ENCODE measurements at places on chromosomes 5 and 9.

GRCh38 chr9:127509261-127509954, 58.1 kb downstream of the LRSAM1 start:
- DNase-seq = no peak

GRCh38 chr5:73007051-73007450, 51.2 kb downstream of the FCHO2 start:
- no peak for DNase-seq

- DNase-seq = no peak
These were observed 30.6 kb upstream of the IL6ST start for GRCh38 chr5:56025151-56025885.

GRCh38 chr9:121048618-121049017, 1.5 kb downstream of the C5 start:
- DNase-seq = no peak

DNA sequence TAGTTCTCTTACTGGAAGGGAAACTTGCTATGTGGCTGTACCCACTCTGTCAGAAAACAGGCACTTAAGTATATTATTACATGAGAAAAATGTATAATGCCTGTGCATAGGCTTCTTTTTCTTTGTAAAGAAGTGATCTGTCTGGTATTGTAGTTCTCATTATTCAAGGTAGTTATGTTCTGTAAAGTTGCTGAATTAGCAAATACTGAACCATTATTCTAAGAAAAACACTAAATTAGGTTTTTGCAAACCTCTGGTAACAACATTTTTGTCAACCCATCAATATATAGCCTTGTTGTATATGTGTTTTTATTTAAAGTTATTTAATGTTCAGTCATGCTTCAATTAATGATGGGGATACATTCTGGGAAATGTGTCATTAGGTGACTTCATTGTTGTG, 8.8 kb downstream of the RAD17 start:
- DNase-seq = no peak

All from stimulated activated CD8-positive, alpha-beta memory T cell treated with anti-CD3 and anti-CD28 coated beads, Interleukin-4, amount 100 ng/mL, for 48 hours (primary cell).